ENCODE measurements at places on chromosomes 5 and 9.

DNA sequence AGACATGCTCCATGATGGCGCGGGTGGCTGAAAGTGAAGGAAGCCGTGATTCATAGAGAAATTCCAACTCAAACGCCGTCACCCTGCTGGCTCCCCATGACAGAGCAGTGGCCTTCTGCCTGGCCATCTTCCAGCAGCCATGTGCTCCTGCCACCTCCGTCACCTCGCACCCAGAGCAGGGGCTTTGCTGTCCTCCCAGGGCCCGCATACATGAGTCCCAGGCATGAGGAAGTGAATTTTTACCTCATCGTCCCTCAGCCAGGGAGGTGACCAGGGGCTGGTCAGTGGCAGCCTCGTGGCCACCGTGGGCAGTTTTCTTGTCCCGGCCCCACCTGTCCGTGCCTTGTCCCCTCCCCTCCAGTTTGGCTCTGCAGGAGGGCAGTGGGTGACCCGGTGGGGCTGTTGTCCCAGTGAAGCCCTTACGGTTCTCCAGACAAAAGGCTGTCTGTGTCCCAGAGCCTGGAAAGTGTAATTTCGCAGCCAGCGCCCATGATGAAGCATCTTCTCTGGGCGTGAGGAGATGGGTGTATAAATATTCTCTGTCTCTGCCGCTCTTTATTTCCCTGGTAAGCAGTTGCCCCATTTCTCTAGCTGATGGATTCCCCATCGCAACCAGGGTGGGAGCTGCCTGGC, 124.0 kb upstream of the LMX1B start:
- DNase-seq: no peak

GRCh38 chr9:37364751-37365360, 57.6 kb upstream of the GRHPR start:
- no peak for DNase-seq

DNA sequence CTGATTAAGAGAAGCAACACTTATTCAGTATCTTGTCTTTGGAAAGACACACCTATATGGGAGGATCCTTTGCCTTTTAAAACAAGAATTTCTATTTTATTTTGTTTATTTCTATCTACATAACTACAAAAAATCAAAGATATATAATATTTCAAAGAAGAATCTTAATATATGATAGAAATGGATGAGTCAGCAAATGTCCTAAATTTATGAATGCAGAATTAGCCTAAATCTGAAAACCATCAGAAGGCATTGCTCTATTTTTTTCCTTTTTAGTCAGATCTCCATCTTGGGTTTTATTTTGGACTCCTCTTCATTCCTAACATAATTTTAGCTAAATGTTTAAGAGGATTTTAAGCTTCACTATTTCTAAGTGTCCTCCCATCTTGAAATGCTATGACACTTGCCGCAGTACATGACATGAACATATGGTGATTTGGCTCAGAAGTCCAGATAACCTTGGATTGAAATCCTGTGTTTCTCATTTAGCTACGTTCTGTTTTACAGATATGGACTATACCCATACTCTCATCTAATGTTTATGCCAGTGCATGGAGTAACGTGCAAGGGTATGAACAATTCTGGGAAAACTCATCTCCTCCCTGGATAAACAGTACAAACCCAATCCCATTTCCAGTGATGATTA, 1322.8 kb upstream of the DMAC1 start:
- no peak for DNase-seq

DNA sequence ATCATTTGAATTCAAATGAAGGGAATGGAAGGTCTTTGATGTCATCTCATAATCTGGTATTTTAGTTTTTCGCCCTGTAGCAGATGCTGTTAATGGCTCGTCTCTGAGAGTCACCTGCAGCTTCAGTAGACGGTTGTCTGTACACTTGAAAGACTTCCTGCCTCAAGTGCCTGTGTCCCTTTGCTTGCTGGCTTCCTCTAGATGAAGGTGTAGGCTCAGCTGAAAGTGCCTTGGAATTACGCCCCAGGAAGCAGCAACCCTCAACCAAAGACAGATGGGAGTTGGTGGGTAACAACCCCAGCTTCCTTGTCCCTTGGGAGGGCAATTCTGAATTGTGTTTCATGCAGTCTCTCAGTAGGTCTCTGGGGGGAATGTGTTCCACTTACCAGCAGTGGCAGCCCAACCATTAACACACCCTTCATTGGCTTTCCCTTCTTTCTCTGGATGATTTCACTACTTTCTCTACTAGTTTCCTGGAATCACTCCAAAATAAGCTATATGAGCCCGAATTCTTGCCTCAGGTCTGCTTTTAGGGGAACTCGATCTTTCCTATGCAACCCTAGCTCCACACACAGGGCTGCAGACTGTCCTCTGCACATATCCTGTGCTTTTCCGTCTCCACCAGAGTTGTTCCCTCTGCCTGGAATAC, 395.6 kb downstream of the DMAC1 start:
- no peak for DNase-seq

- no peak for DNase-seq
Measured at GRCh38 chr5:141783005-141783946, 94.9 kb downstream of the PCDH1 start.

DNA sequence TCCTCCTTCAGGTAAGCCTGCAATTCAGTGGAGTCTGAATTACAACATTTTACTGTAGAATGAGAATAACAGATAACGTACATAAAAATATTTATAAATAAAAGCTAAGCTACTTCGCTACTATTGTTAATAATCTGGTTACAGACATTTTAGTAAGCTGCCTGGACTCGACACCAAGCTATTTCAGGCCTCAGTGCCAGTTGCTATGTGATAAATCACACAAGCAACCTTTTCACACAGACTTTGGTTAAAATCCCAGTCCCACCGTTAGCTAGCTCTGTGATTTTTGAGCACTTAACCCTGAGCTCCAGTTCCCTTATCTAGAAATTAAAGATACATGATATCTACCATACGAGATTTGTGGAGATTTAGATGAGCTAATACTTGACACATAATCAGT, 99.9 kb downstream of the RFK start:
- no peak for DNase-seq

- DNase-seq: no peak
Measured at GRCh38 chr9:85941622-85941940, 635 bp downstream of the NAA35 start.

- DNase-seq: no peak
Measured at GRCh38 chr9:75930190-75930589, 39.7 kb downstream of the PCSK5 start.

- DNase-seq: no peak
Measured at GRCh38 chr5:100562821-100563220, 27.6 kb downstream of the FAM174A start.

GRCh38 chr5:172785429-172786088, 14.6 kb upstream of the DUSP1 start:
- no peak for DNase-seq

- DNase-seq: no peak
Measured at GRCh38 chr9:82894548-82894947, 168.4 kb downstream of the RASEF start.

GRCh38 chr5:64814073-64814472, 45.3 kb downstream of the CWC27 start:
- no peak for DNase-seq

GRCh38 chr9:25442526-25442925, 235.7 kb downstream of the TUSC1 start:
- no peak for DNase-seq

GRCh38 chr9:2320114-2320513, 301.5 kb upstream of the VLDLR start:
- DNase-seq: no peak

DNA sequence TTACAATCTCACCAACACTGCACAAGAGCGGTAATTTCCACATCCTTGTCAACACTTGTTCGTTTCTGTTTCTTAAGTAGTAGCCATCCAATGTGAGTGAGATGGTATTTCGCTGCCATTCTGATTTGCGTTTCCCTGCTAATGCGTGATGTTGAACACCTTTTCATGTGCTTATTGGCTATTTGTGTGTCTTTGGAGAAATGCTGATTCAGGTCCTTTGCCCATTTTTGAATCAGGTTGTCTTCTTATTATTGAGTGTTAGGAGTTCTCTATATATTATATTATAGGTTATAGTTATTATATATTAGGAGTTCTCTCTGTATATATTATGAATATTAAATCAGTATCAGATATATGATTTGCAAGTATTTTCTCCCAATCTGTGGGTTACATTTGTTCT, 59.9 kb upstream of the IRX4 start:
- no peak for DNase-seq

DNA sequence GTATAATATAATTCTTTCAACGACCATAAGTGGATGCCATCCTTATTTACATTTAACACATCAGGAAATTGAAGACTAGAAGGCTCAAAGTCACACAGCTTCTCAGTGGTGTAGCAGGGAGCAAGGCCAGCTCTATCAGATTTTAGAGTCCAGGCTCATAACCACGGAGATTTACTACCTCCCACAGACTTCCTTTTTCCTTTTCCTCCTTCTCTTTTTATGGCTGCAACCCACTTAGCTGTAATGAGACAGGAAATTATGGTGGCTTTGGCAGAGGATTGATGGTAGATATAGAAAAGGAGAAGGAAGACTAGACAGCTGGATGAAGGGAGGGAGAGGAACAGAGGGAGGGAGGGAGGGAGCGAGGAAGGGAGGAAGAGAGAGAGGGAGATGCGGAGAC, 47.4 kb downstream of the SPEF2 start:
- DNase-seq: no peak

DNA sequence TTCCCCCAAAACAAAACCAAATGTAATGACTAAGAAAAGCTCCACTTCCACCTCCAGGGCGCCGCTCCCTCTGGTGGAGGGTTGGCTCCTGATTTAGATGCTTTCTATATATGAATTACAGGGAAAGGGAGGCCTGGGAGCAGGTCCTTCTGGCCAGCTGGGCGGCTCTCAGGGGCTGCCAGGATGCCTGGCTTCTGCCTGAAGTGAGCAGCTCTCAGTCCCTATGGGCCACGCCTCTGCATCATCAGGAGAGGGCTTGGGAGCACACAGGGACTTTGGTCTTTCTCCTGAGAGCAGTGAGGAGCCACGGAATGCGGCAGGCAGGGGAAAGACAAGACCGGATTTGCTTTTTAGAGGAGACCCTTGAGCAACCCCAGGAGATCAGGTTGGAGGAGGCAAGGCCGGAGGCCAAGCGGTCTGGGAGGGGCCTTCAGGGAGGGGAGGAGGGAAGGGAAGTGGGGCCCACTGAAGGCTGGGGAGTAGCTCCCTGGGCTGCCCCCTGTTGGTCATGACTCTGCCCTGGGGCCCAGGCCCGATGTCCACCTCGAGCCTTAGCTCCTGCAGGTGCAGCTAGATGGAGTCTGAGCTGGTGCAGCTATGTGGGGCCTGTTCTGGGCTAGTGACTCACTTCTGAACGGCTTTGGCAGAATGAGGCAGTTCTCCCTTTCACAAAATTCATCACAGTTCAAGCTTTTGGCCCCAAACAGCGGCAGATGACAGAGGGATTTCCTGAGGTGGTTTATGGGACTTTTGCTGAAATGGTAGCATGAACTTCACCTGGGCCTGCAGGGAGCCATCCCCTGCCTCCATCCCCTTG, 11.3 kb upstream of the GRHPR start:
- no peak for DNase-seq

DNA sequence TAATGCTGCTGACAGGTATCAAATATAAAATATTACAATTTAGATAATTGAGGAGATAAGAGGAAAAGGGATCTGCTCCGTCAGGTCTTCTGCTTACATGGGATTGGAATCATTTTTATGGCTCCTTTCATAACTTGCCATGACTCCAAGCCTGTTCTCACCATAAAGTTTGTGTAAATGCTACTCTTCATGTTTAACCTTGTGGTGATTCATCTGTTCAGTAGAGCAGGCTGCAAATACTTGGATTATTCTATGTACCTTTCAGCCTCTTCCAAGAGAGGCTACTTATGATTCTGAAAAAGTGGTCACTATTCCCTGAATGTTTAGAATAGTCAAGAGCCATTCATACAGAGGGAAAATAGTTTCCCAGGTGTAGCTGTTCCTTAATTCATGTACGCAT, 66.9 kb downstream of the SLC44A1 start:
- no peak for DNase-seq

GRCh38 chr9:126860757-126861466, 473 bp downstream of the ZBTB34 start:
- DNase-seq: peak; percentile 47

- DNase-seq: no peak
Measured at GRCh38 chr5:36418152-36418979, 116.7 kb upstream of the RANBP3L start.

DNA sequence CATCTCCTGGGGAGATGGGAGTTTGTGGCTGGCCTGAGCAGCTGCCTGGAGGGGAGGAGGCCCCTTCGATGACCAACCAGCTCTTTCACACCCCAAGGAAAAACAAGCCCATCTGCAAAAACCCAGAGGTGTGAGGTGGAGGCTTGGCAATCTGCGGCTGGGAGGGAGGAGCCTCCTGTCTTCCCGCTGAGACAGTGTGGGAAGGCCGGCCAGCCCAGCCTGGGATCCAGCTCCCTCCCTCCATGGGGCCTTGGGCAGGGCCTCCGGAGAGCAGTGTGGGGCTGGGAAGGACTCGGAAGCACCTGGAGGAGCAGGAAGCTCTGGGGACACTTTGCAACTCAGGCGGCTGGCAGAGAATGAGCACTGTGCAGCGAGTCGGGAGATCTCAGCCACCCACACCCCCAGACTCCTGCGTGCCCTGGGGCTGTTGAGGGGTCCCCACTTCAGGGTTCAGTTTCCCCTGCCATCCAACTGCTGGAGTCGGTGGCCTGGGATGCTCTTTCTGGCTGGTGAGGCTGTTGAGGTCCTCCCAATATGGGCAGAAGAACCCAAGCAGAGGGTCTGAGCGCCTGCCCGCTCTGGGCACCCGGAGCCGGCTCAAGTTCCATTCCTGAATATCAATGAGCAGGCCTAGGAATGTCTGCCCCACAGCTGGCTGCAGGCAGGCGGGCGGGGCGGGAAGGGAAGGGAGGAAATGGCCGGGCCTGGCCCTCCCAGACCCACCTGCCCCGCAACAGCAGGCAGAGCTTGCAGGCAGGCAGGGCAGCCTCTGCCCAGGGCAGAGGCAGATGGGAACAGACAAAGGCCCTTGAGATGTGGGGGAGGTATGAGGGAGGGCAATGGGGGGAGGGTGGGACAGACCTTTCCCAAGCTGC, 101.1 kb downstream of the FGF18 start:
- no peak for DNase-seq

- no peak for DNase-seq
Measured at GRCh38 chr9:72043576-72043975, 16.8 kb downstream of the C9orf57 start.

DNA sequence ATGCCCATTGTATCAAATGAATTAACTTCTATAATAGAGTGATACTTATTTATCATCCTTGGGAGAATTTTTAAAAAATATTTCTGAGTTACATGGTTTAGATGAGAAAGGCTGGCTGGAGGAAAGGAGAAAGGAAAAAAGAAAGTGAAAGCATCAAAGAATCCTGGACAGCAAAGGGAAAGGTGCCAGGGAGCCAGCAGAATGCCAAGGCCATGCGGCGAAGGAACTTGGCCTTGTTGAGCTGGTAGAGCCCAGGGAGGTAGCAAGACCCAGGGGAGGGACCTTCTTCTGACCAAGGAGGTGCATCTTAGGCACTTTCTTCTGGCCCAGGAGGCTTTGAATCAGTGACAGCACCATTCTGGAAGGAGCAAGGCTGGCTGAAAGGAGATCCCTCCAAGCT, 240.5 kb downstream of the ENC1 start:
- DNase-seq: no peak

- no peak for DNase-seq
Measured at GRCh38 chr5:169331292-169331852, 30.4 kb upstream of the SLIT3 start.

- no peak for DNase-seq
Measured at GRCh38 chr9:75909776-75910175, 19.3 kb downstream of the PCSK5 start.

GRCh38 chr5:142387024-142387682, 62.3 kb upstream of the SPRY4 start:
- no peak for DNase-seq
